ENCODE measurements at places on chromosomes 13 and 19.

GRCh38 chr13:99600318-99600717, 99.0 kb downstream of the TM9SF2 start:
- DNase-seq = no peak

- no peak for DNase-seq
These were observed 721 bp downstream of the TNFSF11 start for GRCh38 chr13:42574435-42575311.

GRCh38 chr13:44591316-44591715, 15.2 kb upstream of the TSC22D1 start:
- DNase-seq = no peak

GRCh38 chr19:31749231-31749630, 400.0 kb upstream of the TSHZ3 start:
- DNase-seq = no peak

DNA sequence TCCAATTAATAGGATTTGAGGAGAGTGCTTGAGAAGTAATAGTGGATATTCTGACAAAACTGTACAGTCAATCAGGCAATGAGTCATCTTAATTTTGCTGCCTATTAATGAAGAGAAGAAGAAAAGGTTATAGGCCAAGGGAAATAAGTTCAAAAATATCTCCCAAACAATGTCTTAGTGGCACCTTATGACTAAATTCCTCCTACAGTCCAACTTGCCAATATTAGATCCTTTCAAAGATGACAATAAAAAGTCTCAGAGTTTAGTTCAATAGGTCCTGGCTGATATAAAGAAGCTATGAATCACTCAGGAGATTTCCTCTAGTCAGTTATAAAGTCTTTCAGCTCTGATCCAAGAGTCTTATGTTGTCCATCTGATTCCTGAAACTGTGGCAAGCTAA, 27.9 kb downstream of the UGGT2 start:
- DNase-seq = peak; percentile 31

- no peak for DNase-seq
These were observed 290.1 kb upstream of the TSHZ3 start for GRCh38 chr19:31639306-31639705.

GRCh38 chr19:13557756-13558398, 51.6 kb upstream of the CACNA1A start:
- DNase-seq = no peak

DNA sequence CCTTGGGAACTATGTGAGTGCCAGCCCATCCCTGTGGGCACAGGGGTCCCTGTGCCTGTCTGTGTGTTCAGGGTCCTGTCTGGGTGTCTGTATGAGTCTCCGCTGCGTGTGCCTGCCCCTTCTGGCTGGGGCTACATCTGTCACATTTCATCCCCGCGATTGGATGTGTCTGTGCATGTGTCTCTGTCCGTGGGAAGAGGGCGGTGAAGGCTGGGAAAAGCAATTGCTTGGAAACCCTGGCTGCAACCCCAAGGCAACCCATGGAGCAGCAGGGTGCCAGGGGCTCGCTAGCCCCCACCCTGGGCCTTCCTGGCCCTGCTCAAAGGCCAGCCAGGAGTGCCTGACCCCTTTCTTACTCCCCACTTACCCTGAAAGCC, 1.4 kb downstream of the MAG start:
- no peak for DNase-seq

- DNase-seq = no peak
These were observed at the start of gene NCR1 for GRCh38 chr19:54905803-54906511. Gene NCR1 (plus strand): TSS chr19:54906148. CDS start chr19:54906188, 40 bp downstream.

DNA sequence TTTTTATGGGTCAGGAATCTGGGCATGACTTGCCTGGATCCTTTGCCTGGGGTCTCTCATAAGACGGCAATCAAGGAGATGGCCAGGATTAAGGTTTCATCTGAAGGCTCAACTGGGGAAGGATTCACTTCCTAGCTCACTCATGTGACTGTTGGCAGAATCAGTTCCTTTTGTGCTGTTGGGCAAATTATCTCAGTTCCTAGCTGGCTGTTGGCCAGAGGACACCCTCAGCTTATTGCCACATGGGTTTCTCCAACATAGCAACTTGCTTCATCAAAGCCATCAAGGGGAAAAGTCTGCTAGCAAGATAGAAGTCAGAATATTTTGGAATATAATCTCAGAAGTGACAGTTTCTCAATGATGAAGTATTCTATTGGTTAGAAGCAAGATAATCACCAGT, 12.2 kb upstream of the EVI5L start:
- DNase-seq = no peak

- peak; percentile 74 for DNase-seq
These were observed 295.4 kb downstream of the SLITRK6 start for GRCh38 chr13:85503797-85504196.

- DNase-seq = peak; percentile 96
These were observed at the start of gene ZNF616 for GRCh38 chr19:52139252-52140031. Gene ZNF616 (minus strand): TSS chr19:52139938. CDS start chr19:52130512, 9,426 bp downstream.

- peak; percentile 93 for DNase-seq
These were observed 708 bp upstream of the ERCC1 start for GRCh38 chr19:45424191-45425058.

GRCh38 chr13:112974671-112975070, 5.7 kb downstream of the MCF2L start:
- no peak for DNase-seq

DNA sequence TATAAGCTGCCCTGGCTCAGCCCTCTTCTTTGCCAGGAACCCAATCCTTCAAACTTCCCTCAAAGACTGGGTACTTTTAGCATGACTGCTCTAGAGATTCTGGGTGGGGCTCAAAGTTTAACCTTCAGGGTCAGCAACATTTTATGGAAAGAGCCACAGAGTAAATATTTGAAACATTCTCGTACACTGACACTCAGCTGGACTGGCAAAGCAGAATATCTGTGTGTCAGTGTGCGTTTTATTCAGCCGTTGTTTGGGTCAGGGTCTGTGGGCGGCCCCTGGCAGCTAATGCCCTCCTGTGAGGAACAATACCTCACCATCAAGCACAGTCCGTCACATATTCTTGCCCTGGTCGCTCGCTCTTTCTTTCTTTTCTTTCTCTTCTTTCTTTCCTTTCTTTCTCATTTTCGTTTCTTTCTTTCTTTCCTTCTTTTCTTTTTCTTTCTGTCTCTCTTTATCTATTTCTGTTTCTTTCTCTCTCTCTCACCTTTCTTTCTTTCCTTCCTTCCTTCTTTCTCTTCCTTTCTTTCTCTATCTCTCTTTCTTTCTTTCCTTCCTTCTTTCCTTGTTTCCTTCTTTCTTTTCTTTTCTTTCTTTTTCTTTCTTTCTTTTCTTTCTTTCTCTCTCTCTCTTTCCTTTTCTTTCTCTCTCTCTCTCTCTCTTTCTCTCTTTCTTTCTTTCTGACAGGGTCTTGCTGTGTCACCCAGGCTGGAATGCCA, 10.7 kb downstream of the DPRX start:
- DNase-seq = no peak

- no peak for DNase-seq
These were observed 201.5 kb downstream of the MYO16 start for GRCh38 chr13:108830916-108831315.

- no peak for DNase-seq
These were observed 5.5 kb downstream of the LRP3 start for GRCh38 chr19:33199441-33200265.

GRCh38 chr19:16373079-16373478, 48.5 kb downstream of the KLF2 start:
- no peak for DNase-seq

DNA sequence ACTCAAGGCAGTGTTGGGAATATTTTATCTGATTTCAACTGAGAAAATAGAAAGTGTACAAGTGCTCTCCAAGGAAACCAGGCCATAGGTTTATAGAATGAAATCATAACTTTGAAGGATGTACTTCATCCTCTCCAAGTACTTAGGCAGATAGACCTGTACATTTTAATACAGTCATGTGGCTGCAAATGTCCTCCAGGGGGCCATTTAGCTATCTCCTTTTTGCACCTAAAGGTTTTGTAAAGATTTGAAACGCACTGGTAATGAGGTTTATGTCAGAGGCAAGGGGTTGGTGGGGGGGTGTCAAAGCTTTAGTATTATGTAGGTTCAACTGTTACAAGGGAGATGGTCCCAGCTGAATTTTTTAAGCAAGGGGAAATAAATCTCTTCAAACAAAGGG, 364.4 kb downstream of the DCT start:
- DNase-seq = no peak

DNA sequence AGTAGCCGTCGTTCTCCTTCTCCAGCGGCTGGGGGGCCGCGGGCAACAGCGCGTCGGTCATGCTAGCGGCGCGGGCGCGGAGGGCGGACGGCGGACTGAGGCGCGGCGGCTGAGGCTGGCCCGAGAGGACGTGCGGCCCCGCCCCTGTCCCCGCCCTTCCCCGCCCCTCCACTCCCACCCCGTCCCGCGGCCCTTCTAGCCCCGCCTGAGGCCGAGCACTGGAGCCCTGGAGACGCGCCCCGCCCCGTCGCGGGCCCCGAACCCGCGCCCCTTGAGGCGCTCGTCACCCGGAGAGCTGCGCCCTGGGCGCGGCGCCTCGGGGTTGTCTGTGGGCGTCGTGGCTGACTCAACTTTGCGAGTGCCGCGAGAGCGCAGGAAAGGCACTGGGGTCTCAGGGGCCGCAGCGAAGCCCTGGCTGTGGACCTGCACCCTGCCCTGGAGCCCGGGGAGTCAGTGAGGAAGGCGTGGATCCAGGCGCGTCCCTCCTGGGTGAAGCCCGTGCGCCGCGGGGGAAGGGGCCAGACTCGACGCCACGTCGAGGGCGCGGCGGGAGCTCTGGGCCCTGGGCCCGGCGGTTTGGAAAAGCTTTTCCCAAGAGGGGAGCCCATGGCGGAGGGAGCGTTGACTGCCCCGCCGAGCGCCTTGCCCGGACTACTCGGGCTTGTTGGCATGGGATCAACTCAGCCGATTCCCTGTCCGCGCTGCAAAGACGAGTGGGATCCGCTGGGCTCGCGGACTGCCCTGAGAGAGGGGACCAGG, at the start of gene RHPN2:
Gene RHPN2, minus strand, starts transcription at position 97 of the 759 bp plus-strand sequence. Its CDS starts 36 bp downstream, at position 61.
- peak; percentile 68 for DNase-seq

- DNase-seq = no peak
These were observed 12.0 kb downstream of the DOT1L start for GRCh38 chr19:2175742-2176141.

GRCh38 chr13:44331912-44332851, 41.4 kb upstream of the SERP2 start:
- peak; percentile 93 for DNase-seq

DNA sequence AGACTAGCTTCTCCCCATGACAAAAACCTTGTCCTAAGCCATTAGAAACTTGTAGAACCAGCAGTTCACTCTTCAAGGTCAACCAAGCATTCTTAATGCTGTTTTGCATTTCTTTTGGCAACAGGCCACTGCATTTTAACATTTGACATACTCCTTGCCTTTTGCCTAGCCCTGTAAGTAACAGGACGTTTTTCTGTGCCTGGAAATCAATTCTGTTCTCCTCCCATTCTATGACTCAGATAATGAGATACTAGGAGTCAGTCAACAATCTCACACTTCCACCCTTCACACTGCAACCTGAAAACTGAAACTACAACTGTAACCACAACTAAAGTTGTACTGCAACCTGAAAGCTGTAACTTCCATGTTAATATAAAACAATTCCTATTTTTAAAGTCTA, 268.7 kb downstream of the MZT1 start:
- peak; percentile 6 for DNase-seq

DNA sequence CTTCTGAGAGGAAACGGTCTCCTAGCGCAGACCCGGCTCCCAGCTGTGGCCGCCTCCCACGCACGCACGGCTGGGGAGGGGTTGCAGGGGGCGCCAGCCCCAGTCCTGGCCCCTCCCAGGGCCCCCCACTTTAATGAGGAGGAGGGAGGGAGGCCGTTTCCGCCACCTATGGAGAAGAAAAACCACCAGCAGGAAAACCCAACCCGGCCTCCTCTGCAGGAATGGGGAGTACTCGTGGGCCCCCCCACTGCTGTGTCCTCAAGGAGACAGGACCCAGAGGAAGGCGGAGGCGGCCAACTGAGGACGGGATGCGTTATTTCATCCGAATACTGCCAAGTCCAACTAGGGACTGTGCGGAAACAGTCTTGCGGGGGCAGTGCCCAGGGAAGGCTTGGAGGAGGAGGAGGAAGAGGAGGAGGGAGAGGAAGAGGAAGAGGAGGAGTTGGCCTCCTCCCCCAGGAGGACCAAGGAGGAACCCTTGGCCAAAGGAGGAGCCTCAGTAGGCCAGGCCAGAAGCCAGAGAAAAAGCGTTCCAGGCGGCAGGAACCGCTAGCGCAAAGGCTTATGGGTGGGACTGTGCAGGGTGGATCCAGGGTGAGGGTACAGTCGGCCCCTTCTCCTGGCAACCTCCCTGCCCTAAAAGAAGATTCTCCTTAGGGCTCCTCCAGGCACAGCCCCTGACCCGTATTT, 3.9 kb upstream of the SSBP4 start:
- DNase-seq = peak; percentile 97

Data from fibroblast of pulmonary artery (primary cell).